ENCODE measurements at places on chromosomes 1 and 21.

DNA sequence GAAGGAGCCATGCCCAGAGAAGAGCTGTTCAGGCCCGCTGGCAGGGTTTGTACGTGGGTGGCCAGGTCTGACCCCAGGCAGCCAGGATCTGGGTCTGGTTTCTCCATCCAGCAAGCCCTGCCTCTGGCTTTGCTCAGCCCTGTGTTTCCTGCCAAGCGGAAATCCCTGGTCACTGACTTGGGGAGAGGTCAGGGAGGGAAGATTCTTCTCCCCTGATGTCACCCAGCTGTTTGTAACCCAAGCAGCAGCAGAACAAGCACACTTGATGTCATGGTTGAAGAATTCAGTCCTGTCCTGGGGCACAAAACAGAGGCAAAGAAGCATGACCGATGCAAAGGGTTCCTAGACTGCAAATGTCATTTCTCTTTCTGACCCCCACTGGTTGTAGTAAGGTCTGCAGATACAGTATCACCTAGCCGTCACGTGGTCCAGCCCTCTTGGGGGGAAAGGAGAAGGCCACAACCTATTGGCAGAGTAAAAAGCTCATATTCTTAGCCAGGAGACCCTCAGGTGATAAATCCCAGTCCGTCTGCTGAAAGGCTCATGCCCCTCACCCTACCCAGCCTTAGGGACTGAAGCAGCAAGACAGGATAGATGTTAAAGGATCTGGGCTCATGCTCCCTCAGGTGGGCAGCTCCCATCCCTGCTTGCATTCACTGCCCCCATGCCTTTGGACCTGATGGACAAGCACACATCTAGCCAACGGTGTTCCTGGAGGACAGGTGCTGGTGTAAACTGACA, 120.9 kb downstream of the SYT2 start:
- no peak for DNase-seq

DNA sequence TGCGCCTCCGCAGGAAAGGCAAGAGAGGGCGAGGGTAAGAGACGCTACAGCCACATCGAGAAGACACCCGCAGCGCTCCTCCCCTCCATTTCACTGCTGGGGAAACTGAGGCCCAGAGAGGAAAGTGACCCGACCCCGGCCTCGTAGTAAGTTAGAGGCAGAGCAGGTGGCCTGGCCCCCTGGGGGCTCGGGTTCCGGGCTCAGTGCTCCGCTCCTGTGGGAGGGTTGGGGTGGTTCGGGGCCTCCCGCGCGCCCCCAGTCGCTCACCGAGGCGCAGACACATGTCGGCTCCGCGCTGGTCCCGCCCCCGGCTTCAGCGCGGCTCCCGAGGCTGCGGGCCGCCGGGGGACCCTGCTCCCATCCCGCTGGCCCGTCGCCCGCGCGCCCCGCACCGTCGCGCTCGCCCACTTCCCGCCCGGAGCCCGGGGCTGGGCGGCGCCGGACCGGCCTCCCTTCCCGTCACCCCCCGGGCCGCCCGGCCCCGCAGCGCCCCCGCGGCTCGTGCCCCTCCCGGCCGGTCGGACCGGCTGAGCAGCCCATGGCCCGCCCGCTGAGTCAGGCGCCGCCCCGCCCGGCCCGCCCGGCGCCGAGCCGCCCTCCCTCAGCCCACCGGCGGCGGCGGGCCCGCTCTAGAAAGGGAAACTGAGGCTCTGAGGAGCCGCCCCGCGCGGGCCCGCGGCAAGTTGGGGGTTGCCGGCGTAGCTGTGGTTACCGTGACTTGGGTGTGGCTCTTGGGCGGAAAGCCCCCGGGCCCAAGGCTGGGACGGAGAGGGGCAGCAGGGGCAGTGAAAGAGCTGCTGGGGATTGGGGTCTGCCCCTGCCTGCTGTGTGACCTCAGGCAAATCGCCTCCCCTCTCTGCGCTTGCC, at the start of gene TMEM54:
Gene TMEM54 (minus strand): TSS at position 434 of the 867 bp plus-strand sequence. CDS start 151 bp downstream, at position 283.
- no peak for DNase-seq

DNA sequence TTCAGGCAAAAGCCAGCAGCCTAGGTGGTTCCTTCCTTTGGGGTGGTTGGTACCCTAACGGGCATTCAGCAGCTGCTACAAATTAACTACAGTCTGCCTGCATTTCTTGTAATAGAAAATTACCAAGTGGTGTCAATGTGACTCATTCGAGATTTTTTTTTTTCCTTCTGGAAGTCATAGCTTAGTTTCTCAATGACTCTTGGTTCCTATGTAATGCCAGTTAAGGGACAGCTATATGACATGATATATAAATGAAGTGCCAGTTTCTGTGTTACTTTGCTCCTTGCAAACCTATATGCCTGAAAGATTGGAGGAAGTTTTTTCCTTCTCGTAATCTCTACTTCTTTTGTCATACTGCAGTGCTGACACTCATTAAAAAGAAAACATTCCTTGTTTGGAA, 2.6 kb downstream of the MGST3 start:
- DNase-seq, result no peak

DNA sequence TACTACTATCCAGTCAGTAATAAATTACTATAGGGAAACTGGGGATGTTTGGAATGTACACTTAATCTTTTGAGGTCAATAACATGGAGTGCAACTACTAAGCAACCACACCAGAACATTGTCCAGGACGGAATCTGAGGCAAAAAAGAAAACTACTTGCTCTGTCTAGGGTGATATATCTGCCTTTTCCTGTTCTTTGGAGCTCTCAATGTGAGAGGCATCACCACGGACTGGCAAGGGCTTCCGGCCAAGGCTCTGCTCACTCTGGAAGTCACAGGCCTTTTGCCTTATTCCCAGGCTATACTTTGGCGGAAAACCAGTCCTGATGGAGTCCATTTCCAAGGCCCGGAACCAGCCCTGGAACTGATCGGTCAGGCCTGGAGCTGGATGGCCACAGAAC, 94.2 kb downstream of the DTL start:
- DNase-seq, result no peak

DNA sequence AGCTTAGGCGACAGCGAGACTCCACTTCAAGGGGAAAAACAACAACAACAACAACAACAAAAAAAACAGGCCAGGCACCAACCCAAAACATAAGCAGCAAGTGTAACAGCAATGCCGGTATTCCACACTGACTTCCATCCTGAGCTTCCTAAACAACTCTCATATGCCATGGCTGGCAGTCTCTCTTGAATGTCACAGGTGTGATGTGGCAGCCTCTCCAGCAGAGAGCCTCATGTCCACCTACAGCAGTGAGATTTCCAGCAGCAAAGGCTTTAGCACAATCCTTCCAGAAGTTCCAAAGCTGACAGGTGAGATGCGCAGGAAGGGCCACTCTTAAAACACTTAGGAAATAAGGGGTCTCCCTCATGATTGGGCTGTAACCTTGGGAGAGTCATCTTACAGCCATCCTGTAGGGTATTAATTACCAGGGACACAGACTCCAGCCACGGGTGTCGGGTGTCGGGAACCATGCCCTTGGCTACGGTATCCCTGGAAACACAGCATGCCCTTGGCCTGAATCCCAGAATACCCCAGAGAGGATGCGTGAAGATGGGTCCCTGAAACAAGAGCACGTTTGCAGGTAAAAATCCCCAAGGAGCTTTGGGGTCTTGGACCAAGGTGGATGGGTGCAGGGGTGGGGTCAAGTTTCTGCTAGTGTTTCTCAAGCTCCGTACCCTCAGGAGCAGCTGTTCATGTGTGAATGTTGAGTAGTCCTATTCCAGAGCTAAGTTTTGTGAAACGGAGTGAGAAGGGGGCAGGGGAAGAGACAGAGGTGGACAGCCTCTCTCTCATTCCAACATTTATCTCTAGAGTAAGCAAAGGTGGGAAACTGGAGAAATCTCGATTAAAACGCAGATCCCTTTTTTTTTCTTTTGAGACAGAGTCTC, 31.4 kb downstream of the CLSTN1 start:
- no peak for DNase-seq

DNA sequence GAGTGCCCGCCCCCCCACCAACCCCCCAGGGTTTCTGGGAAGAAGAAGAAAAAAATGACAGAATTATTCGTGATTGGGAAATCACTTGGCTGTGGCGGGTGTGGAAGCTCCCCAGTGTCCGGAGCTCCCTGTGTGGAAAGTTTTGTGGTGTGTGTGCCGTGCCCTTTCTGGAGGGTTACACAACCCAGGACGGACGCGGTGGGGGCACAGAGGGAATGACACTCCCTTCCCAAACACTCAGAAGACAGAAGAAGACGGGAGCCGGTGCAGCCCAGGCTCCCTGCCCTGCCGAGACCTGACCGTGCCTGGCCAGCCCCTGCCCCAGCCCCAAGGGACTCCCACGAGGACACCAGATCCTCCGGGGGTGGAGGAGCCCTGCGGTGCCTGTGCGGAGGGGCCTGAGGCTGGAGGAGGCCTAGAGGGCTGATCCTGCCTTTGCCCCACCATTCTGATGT, 33.0 kb upstream of the ADARB1 start:
- DNase-seq, result no peak

DNA sequence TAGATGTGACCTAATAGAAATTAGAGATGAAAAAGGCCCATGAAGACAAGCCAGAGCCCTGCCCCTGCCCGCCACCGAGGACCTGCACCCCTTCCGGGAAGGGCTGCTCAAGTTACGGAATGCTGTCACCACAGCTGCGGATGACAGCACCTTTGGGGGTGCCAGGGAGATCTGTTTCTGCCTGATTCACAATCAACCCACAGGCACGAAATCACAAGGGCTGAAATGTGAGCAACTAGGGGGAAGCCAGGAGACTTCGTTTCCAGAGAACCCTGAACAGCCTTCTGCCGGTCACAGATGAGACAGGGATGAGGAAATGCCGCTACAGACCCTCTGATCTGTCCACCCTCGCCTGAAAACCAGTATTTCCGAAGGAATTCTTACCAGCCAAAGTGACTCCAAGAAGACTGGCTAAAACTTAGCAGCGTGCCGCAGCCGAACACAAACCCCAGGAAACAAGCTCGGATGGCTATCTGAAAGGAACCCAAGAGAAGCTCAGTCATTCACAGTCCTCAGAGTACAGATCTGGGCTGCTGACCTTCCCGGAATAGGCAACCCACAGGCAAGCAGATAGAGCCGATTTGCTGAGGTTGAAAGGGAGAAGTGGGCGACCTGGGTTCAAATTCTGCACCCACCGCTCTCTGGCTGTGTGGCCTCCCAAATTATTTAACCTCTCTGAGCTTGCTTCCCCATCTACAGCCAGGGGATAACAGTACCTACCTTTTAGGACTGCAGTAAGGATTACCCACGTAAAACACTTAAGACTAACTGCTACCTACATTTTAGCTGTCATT, 1.1 kb downstream of the ICMT start:
- DNase-seq, result no peak
